ENCODE measurements at places on chromosomes 4 and X.
A peak's percentile ranks its signal among the peaks of the same experiment; 100 is the strongest.

DNA sequence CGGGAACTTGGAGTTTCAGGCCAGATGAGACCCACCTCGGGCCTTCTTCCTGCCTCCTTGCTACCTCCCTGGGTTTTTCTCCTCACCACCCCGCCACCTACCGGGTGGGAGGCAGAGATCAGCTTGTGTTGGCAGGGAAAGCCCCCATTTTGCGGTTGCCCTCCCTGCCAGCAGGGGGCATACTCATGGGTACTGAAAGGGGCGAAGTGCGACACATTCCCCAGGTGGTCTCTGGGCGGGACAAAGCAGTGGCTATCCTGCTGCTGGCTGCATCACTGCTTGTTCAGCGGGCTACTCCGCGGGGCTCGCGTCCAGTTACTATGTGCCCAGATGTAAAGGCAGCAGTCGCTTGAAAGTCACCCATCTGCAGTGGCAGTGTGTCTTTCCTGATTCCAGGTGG lies 330.3 kb downstream of the PDHA2 start:
- DNase-seq: no peak

DNA sequence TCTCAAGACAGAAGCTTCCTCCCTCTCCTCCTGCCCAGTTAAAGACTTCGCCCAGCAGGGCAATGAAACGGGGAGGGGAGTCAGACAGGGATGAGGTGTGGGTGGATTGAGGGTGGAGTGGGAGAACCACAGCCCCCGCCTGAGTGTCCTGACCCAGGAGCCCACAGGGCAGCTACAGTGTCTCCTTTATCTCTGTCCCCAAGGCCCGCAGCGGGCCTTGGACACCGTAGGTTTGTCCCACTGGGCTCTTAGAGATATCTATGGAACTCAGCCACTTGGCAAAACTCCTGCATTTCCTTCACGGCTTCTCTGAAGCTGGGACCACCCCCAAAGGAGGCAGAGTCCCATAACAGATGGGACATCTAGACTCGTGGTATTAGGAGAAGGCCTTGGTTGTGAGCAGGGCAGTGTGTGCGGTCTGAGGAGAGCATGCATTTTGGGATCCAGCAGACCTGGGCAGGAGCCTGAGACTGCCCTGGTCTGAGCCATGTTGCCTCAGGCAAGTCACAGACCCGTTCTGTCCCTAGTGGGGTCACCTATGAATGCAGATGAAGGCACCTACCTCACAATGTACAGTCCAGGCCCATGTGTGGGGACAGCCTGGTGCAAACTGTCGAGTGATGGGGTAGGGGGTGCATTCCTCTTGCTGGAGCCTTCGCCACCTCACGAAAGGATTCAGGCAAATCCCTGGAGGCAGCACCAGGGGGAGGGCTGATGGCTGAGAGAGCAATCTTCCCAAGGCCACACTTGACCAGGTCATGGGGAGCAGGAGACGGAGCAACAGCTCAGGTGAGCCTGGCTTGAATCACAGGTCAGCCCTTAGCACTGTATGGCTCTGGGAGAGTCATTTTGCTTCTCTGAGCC lies 225.7 kb upstream of the PSAPL1 start:
- no peak for DNase-seq

- DNase-seq: no peak
Observed at GRCh38 chr4:180860089-180860720, 1383.0 kb upstream of the TENM3 start.

GRCh38 chr4:168593399-168593798 lies 96.5 kb downstream of the PALLD start:
- DNase-seq: no peak

DNA sequence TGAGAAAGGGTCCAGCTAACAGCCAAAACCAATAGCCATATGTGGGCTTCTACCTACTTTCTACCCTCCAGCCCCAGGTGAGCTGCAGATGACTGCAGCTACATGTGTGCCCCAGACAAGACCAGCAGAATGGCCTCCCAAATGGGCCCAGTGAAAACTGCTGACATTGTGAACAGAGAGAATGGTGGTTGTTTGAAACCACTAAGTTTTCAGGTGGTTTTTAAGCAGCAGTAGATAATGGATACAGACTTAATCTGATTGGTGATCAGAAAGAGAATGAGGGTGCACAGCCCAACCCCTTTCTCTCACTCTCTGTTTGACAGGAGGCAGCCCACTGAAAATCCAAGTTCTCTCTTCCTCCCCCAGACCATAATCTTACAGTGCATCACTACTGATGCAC lies 42.5 kb upstream of the BBS12 start:
- DNase-seq: no peak

DNA sequence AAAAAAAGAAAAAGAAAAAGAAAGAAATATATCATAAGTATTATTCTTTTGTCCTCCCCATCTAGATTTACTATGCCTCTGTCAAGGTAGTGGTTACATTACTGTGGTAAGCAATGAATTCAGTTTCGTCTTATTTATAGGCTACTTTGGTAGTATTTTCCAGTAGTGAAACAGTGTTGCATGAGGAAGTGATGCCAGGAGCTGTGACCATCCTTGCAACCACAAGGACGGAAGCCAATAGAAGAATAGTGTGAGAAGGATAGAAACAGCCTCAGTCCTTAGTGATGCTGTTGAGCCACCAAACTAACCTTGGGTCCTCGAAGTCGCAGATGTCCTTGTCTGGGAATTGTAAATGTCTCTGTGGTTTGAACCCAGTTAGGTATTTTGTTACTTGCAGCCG lies 328.5 kb downstream of the PPP3CA start:
- DNase-seq: no peak

DNA sequence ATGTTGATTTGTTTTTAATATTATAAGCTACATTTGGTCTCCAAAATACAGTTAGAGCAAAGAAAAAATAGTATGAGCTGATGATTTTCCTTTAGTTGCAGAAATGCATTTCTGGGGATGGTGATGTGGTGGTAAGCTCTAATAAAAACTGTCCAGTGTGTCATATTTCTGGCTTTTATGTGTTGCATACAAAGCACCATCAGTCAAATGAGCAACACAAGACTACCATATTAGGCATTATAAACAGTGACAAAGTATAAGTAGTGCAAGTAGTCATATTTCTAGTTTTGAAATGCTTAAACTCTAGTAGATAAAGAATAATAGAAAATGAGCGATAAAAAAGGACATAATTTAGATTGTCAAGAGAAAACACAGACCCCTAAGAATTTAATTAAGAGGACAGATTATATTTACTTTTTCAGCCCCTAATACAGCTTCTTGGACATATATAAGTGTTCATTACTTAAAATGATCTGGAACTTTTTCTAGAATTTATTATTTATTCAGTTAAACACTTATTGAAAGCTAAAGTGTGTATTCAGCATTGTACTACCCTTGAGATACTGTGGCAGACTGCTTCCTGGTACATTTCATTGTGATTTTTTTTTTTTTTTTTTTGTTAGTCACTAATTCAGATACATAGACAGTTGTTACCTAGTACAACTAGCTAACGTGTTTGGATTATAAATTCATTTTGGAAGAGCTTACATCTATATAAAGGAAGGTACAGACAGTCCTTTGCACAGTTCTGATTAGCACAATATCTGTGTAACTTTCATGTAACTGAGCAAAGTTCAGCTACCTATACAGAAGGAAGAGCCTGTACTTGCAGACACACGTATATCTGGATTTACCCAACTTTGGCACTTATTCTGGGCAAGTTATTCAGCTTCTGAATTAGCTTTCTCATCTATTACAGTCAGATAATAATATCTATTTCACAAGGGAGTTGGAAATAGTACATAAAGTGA lies 22.3 kb downstream of the RAP1GDS1 start:
- no peak for DNase-seq

- no peak for DNase-seq
Observed at GRCh38 chrX:15679246-15679645, 14.6 kb upstream of the CLTRN start.

- peak; percentile 71 for DNase-seq
Observed at GRCh38 chr4:37648084-37648817, 37.9 kb downstream of the RELL1 start.

DNA sequence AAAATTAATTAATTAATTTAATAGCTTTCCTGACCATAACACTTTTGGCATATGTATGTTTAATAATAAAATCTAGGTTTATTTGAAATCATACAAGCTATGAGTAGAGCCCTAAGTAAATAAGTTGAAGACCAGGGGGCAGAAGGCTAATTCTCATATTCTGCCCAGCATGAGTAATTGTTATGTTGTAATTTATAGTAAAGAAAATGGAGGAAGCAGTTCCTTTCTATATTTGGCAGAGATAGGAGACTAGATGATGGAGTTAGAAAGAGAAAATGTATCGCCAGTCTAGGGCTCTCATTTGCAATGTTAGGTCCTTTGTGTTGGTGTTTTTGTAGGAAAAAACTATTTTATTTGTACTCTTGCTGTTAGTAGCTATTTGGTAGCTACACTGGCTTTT lies 89.1 kb downstream of the FNIP2 start:
- no peak for DNase-seq

DNA sequence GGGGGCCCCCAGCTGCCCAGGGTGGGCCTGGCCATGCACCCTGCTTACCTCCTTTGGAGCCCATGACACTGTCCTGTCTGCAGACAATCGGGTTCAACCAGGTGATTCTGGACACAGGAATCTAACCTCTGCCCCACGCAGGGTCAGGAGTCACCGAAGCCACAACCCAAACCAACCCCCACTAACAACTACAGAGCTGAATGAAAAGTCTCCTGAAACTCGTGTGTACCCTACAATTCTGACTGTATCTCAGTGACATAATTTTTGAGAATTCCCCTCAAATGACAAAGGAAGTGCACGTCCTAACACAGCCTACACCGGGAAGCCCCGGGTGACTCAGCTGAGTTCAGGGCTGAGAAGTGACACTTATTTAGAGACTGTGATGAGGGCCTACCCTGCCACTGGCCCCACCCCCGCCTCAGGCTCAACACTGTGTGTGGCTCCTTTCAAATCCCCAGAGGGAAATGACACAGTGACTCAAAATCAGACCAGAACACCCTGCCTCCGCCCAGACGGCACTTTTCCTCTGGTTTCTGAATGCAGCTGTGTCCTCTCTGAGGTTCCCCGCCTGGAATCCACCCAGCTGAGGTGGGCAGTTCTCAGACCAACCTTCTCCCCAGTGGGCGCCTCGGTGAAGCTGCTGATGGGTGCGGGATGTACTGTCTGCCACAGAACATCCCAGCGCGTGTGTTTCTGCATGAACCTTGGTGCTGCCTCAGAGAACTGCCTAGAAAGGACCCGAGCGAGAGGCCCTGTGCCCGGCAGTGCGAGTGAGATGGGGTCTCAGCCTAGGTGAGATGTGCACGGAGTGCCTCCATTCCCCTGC lies 9.9 kb downstream of the TNIP2 start:
- peak; percentile 65 for DNase-seq

- no peak for DNase-seq
Observed at GRCh38 chr4:143186649-143187048, 1.9 kb downstream of the USP38 start.

GRCh38 chr4:101600287-101600686 lies 190.2 kb upstream of the BANK1 start:
- no peak for DNase-seq

DNA sequence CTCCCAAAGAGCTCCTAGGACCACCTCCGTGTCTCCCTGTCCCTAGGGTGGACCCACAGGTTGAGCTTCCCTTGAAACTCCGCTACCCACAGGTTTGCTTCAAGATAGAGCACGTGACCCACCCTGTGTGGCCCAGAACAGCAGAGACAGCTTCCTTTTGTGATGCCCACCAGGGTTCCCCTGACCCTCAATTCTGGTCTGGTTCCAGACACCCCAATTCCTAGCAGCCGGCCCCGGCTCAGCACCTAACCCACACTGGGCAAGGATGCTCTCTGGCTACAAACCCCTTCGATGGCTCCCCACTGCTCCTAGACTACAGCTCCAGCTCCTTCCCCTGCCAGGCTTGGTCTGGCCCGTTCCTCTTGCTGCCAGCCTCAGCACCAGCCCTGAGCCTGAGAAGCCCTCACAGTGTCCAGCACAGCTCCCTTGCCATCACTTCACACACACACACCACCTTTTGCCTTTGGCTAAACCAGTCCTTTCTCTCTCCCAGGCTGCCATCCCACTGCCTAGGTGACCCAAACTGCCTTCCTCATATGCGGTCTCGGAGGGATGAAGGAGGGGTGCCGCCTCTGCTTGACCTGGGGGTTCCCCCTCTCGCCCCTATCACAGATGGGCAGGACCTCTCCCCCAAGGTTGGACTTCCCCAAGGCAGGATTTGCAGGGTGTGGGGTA lies 6.2 kb downstream of the PNCK start:
- no peak for DNase-seq

DNA sequence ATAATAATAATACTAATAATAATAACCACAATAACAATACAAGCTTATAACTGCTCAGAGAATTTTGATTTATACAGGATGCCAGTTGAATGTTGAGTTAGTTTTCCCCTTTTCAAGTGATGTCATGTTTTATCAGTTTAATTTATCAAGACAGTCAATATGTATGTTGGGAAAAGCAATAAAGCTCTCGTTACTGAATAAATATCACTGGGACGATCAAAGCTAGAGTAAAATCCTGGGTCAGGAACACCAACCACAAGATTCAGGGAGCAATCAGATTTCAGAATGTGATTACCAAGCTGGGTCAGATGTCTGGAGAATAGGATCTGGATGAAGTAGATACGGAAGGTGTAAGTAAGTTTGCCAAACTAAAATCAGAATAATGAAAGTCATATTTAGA lies 179.6 kb downstream of the GRID2 start:
- DNase-seq: no peak

- DNase-seq: no peak
Observed at GRCh38 chr4:16199093-16199492, 27.2 kb downstream of the TAPT1 start.

DNA sequence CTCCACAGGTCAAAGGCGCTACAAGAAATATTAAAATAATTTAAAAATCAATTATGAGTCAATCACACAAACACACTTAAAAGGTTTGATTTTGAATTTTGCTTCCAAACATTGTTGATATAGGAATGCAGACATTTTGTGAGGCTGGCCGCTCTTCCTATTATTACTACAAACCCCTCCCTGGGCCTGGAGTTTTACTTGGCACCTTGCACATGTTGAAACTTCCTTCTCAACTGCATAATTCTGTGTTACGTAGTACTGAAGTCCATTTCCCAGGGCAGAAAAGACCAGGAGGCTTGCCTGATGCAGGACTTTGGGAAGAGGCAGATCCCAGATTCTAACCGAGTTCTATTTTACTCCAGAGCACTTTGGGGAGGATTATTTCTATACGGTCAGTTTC lies 71.5 kb downstream of the CYTL1 start:
- no peak for DNase-seq

DNA sequence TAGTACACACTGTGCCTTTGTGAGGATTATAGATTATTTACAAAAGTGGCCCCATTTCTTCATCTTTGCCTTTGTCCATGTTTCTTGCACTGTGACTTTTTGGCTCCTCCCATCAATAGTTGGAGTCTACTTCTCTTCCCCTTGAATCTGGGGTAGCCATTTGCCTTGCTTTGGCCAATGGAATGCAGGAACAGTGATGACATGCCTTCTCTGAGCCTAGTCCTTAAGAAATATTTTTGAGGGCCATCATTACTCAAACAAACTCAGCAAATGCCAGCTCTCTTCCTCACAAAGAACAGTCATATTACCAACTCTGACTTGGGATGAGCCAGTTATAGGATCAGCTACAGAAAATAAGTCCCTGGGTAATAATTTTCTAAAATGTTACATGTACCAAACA lies 189.6 kb downstream of the FRMPD4 start:
- no peak for DNase-seq

GRCh38 chr4:94650690-94651089 lies 107.1 kb upstream of the BMPR1B start:
- DNase-seq: no peak

GRCh38 chr4:1900087-1900433 lies 28.9 kb downstream of the NSD2 start:
- no peak for DNase-seq

Measured in left cardiac atrium (tissue), 4 donors.